ENCODE measurements at places on chromosomes 5 and 9.

- DNase-seq: no peak
These were observed 200.2 kb downstream of the DAB2IP start for GRCh38 chr9:121851641-121852091.

DNA sequence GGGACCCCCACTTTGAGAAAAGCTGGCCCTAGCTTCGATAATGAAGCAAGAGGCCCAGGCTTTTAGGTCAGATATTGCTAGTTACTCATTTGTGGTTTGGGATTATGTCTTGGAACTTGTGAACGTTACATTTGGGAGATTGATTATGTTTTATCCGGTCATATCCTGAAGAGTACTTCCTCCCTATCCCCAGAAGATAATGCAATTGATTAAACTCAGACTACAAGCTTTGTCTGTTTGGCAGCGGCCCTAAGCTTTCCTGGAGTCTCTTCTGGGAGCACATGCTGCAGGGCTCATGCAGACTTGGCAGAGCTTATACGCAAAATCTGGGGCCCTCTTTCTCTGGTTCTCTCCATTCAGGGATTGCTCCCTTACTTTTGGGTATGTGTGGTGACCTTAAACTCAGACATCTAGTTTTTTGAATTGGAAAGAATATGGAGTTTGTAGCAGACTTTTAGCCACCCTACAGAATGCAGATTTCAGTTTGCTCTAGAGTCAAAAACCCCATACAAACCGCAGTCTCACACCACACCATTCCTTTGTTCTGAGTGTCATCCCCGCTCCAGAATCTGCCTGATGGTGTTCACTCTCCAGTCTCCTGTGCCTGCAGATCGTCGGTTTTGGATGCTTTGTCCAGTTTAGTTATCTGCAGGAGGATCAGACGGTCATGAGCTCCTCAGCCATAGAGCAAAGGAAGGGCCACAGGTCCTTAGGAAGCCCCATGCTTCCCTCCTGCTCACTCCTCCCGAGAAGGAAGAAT is 449.5 kb upstream of the TRPC7 start:
- DNase-seq: no peak

- no peak for DNase-seq
These were observed 74.7 kb upstream of the TNPO1 start for GRCh38 chr5:72741805-72742204.

GRCh38 chr5:16412556-16412955 is 53.0 kb downstream of the ZNF622 start:
- no peak for DNase-seq

- no peak for DNase-seq
These were observed 54.6 kb upstream of the ECM2 start for GRCh38 chr9:92590377-92590776.

GRCh38 chr9:136611606-136612005 is 51.1 kb upstream of the EGFL7 start:
- DNase-seq: no peak

DNA sequence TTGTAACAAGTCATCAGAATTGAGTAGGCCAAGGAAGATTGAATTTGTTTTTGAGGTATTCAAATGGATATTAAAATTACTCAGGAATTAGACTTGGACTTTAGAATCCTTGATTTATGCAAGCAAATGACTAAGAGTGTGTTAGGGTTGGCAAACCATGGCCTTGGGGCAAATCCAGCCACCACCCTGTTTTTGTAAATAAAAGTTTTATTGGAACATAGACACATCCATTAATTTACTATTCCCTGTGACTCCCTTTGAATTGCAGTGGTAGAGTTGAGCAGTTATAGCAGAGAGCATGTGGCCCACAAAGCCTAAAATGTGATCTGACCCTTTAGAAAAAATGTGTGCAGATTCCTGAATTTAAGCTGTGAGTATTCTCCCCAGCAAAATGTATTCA is 115.6 kb downstream of the WDR70 start:
- DNase-seq: no peak

DNA sequence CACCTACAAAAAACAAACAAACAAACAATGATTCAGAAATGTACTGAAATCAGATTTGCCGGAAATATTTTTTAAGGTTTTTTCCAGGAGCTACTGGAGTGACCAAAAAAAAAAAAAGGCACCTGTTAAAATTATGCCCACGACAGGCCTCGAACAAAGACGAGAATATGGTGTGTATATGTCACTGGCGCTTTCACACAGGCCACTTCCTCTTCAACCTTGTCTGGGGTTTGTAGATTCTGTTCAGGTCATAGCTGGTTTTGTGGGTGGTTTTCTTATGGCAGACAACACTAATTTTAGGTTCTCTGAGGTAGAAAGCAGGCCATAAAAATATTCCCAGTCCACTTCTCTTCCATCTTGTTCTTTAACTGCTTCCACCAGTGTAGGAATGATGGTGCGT is 7.0 kb downstream of the NDUFB6 start:
- no peak for DNase-seq

DNA sequence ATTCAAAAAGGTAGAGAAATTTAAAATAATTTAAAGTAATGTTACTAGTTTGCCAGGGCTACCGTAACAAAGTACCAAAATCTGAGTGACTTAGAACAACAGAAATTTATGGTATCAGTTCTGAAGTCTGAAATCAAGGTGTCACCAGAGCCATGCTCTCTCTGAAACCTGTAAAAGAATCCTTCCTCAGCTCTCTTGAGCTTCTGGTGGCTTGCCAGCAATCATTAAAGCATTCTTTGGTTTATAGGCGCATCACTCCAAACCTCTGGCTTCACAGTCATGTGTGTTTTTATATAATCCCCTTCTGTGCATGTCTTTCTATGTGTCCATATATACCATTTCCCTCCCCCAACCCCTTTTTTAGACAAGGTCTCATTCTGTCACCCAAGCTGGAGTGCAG is 220.3 kb downstream of the COX7C start:
- DNase-seq: no peak

- DNase-seq: no peak
These were observed 18.1 kb downstream of the SWI5 start for GRCh38 chr9:128294142-128294541.

GRCh38 chr5:173781432-173781815 is 106.7 kb upstream of the CPEB4 start:
- DNase-seq: no peak

GRCh38 chr5:111645303-111645838 is 111.6 kb downstream of the NREP start:
- no peak for DNase-seq

- no peak for DNase-seq
These were observed 3.2 kb upstream of the NUP214 start for GRCh38 chr9:131122158-131122557.

GRCh38 chr9:126524353-126525077 is 89.2 kb upstream of the LMX1B start:
- DNase-seq: no peak

DNA sequence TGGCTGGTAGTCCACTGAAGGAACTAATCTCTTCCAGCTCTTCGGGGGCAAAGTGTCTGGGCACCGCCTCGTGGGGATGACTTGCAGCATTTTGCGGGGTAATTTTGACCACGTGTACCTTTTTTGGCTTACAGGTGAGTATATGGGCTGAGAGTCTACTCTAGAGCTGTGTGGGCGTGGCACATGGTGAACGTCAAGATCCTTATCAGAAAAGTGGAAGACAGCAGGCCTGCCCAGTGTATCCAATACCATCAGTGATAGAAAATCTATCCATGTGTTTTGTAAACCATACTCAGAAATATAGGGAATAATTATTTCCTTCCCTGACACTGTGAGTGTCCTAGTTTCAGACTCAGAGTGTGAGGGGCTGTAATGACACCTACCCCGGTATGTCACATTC is 148.5 kb downstream of the SLIT3 start:
- DNase-seq: no peak

DNA sequence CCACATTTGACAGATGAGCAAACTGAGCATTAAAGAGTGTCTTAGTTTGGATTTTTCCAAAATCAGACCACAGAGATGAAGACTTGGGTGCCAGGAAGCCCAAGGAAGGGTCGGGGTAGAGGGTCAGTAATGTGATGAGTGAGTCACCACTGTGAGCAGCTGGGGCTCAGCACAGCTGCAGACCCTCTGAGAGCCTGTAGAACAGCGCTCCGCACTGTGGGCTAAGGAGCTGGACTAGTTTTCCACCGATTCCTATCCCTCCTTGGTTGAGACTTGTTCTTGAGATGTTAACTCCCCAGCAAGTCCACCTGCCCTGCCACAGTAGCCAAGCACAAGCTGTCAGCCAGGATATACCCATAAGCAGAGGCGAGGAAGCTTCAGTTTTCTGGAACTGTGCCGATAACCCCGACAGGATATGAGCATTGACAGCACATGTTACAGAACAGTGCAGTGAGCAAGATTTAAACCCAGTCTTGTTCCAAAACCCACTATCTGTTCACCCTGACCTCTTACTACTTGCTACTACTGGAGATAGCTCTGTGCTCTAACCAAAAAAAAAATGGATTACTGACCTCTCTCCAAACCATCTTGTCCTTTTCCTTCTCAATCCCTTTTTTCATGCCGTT is 31.8 kb downstream of the EGFLAM start:
- no peak for DNase-seq

DNA sequence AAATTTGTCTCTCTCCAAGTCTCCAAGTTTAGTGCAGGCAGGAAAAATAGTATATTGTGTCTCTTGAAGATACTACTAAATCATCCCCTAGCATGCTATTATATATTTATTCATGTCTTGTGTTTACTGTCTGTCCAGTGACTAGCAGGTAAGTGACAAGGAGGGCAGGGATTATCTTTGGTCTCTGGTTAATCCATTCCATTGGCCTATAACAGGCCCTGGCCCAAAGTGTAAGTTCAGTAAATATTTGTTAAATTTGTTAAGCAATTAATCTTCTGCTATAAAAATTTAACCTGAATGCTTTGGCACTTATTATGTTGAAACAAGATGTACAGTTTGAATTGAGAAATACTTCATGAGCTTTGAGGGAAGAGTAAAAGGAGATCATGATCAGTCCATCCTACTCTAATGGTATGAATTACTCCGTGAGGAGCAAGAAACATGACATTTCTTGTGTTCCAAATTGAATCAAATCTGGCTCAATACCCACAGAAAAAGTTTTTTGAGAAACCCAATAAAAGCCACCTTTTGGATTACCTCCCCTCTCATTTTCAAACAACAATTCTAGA is 219.7 kb downstream of the DTWD2 start:
- DNase-seq: no peak

DNA sequence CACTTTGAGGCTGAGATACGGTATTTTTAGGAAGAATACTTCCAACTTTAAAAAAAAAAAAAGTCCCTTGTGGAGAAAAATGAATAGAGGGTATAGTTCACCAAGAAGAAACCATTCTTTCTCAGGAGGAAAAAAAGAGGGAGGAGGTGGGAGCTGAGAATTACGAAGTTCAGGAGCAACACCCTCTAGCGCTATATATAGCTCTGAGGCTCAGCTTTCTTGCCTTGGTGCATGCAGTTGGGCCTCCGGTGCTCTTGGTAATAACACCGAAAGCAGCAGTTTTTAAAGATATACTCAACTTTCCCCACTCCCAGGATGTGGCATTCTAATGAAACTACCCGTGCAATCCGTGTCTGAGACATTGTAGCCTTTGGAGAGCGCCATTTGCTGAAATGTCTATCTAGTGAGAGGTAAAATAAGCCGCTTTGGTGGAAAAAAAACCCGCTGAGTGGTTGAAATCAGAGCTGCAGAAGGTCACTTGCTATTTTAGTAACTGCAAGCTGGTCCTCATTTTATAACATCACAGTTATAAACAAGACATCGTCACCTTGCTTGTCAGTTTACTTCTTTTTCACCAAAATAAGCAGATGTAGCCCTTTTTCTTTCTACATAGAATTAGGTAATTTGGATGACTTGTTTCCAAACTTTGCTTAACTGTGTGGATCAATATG is 156.4 kb downstream of the RORB start:
- no peak for DNase-seq

- DNase-seq: no peak
These were observed 94.8 kb downstream of the NR3C1 start for GRCh38 chr5:143308731-143309130.

- no peak for DNase-seq
These were observed 6.6 kb upstream of the NFIB start for GRCh38 chr9:14320271-14321181.

DNA sequence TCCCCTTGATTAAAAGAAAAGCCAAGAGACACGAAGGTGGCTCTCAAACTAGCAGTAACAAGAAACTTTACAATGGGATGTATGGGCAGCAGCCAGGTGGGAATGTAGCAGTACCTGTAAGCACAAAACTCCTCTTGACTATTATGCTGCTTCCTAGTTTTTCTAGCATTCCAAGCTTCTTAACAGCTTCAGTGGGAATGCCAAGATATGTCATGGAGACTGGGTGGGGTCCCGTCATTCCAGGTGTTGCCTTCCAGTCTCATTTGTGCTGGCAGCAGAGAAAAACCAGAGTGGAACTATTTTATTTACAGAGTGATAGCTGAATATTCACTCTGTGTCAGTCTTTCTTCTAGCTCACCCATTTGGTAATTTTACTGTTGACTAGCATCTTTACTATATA is 236.6 kb downstream of the ARL15 start:
- no peak for DNase-seq

DNA sequence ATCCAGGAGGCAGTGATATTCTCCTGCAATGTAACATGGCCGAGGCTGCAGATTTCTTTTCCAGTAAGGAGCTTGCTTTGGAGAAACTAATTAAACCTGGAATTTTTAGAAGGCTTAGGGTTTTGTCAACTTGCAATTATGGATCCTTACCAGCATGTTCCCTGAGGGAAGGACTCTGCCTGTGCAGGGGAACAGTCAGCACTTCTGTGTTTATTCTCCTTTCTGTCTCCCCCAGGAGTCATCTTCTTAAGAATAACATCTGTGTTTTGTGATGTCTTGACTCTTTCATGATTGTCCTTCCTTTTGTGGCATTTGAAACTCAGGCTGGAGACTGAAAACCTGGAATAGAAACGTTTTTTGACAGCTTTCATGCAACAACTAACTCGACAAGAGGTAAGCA is 80.5 kb upstream of the TNFSF8 start:
- DNase-seq: no peak

DNA sequence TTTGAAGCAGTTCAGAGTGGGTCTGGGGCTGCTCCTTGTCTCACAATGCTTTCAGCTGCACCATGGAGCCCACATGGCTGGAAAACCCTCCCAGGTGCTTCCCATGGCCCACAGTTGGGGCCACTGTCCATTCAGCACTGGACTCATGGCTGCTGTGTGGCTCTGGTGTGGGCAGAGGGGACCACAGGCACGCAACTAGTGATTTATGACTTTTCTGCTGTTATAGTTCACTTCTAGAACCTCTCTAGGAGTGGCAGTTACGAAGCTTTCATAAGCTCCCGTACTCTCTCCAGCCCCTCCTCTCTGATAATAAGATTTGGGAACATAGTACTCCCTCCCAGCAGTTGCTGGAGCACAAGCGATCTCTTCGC is 29.0 kb downstream of the GLRA1 start:
- no peak for DNase-seq

- no peak for DNase-seq
These were observed 12.2 kb upstream of the PTCH1 start for GRCh38 chr9:95528908-95529502.

DNA sequence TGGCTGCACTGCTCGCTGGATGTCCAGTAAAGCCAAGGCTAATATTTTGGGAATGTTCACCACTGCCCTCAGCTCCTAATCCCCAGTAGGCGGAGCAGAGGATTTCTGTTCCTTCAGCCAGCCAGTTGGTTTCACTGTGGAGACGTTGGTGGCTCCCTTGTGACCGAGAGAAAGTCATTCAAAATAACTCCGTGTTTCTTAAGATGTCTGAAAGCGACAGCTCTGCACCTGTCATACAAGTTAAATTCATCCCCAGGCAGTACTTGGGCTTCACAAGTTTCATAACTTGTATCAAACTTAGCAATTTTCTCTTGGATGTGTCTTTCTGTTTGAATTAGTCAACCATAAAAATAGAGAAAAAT is 382 bp upstream of the CDKN2B start:
- DNase-seq: no peak

Measured in bone marrow (tissue), 2 donors.